ENCODE measurements at places on chromosomes 13 and 19. TPM values are rescaled to one million over a fixed set of nuclear protein-coding genes. Genes with fewer than 3 reads are reported as not detected.

Gene IGFL1
- not detected for total RNA-seq

Gene CXCL17
- not detected for total RNA-seq

Gene DCT
- not detected for total RNA-seq

Gene FSD1
- total RNA-seq = 0.69 TPM

Gene PRTN3
- not detected for total RNA-seq

Gene LRP3
- 48.3 TPM for total RNA-seq

Gene ERICH6B
- total RNA-seq = not detected

Gene CHST8
- total RNA-seq = not detected
